Stimulated activated CD4-positive, alpha-beta T cell treated with anti-CD3 and anti-CD28 coated beads, Interleukin-4, amount 100 ng/mL, for 24 hours (primary cell): ENCODE measurements at places on chromosomes 16 and 17.

DNA sequence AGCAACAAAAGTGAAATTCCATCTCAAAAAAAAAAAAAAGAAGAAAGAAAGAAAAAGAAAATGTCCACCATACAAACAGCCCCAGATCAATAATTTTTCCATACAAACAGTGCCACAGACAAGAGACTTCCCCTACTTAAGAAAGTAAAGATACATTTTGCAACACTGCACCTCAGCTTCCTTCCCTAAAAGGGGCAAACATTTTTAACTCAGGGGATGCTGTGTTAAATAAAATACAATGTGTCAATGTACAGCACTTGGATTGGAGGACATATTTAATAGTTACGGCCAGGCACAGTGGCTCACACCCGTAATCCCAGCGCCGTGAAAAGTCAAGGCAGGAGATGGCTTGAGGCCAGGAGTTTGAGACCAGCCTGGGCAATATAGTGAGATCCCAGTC lies 22.3 kb downstream of the MYH11 start:
- no peak for DNase-seq

- no peak for DNase-seq
Observed at GRCh38 chr16:9499941-9500593, 408.6 kb downstream of the HAPSTR1 start.

- no peak for DNase-seq
Observed at GRCh38 chr16:70453892-70454221, 538 bp upstream of the FCSK start.

GRCh38 chr16:57970970-57971369 lies at the start of gene CNGB1:
Gene CNGB1 (minus strand): TSS chr16:57971128. CDS start chr16:57967286, 3,842 bp downstream.
- DNase-seq = no peak

GRCh38 chr16:65121870-65122723 lies at the start of gene CDH11:
Gene CDH11 (minus strand): TSS chr16:65122063. CDS start chr16:65004869, 117,194 bp downstream.
- no peak for DNase-seq
